ENCODE measurements at places on chromosomes 5 and 9. TPM values are rescaled to one million over a fixed set of nuclear protein-coding genes. Genes with fewer than 3 reads are reported as not detected.

The RNF208 gene
- total RNA-seq: 1.1 TPM

The FOXD4 gene
- total RNA-seq: 0.16 TPM

The OTP gene
- total RNA-seq: not detected

The GALNT12 gene
- 11.5 TPM for total RNA-seq

GRCh38 chr9:437066-437465 lies 222.4 kb downstream of the DOCK8 start:
- no peak for DNase-seq

GRCh38 chr5:175809531-175810121 lies 61.8 kb upstream of the CPLX2 start:
- DNase-seq: no peak

DNA sequence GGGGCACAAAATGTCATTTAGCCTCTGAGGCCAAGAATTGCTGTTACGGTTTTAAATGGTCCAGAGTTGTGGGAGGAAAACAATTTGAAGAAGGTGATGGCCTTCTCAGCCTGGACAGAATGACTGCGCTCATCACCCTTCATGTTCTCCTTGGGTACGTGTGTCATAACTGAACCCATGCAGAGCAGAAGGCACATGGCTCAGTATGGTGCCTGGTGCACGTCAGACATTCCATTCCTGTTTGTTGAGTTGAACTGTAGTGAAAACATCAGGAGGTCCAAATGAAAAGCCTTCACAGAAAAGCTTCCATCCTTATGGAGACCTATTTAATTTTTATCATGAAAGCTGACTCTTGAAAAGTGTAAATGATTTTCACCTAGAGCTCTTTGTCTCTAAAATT lies 133.2 kb downstream of the CFAP90 start:
- DNase-seq: no peak

- DNase-seq: no peak
Observed at GRCh38 chr9:84975926-84976325, 306.4 kb downstream of the NTRK2 start.

GRCh38 chr5:124980163-124980941 lies 233.9 kb upstream of the ZNF608 start:
- no peak for DNase-seq

- DNase-seq: no peak
Observed at GRCh38 chr5:51652980-51653379, 269.7 kb downstream of the ISL1 start.

DNA sequence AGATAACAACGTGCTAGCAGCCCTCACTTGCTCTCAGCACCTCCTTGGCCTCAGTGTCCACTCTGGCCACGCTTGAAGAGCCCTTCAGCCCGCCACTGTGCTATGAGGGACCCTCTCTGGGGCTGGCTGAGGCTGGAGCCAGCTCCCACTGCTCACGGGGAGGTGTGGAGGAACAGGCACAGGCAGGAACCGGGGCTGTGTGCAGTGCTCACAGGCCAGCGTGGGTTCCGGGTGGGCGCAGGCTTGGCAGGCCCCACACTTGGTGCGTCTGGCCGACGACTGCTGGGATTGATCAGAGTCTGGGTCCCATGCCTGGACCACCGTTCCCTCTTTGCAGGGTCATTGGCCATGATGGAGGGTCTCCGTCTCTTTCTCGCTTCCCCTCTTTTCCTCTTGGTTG lies 194.3 kb upstream of the GRAMD2B start:
- no peak for DNase-seq

DNA sequence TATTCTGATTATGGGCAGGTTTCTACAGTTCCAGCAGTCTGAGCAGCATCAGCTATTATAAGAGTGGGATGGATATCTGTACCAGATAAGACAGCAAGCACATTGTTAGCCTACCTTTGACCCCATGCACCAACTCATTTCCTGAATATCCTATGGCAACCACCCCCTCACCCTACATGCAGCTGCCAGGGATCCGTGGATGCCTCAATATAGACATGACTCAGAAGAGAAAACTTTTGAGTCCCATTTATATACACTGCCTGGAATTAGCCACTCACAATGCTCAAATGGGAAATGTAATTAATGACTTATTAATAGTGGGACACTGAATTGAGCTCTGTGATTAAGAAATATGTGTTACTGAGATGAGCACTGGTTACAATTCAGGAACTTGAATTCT lies 124.4 kb downstream of the SSBP2 start:
- no peak for DNase-seq

DNA sequence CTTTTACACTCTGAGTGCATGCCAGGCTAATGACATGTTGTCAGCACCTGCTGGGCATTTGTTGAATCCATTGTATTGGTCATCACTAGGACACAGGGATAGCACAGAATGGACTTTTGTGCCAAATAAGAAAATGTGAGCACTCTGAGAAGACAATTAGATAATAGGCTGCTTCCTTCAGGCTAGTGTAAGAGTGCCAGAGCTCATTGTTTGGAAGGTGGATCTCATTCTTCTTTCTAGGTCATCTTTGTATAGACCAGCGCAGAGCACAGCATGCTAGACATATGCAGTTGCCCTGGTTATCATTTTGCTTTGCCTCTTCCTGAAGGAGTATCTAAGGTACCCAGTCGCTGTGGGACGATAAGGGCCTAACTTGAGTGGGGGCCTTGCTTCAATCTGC lies 493.4 kb upstream of the COX7C start:
- DNase-seq: no peak

DNA sequence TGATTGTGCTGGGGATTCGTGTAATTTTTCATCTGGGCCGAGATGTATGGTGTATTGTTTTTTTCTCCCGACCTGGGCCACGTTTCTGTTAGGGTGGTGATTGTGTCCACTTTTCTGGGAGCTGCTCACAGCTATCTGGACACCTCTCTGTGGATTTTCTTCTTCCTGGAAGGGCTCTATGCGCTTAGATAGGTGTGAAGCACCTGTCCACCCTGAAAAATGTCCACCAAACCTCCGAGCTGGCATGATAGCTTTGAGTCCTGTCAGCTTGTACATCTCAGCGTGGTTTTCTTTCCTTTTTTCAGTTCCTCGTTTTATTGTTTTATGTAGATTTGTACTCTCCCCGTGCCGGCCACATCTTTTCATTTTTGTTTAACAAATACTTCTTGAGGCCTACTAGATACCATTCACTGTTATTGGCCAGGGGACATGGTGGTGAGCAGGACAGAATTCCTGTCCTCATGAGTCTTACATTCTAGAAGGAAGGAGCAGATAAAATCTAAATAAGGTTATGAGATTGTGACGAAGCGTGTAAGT lies 1.1 kb downstream of the UGCG start:
- DNase-seq: no peak

DNA sequence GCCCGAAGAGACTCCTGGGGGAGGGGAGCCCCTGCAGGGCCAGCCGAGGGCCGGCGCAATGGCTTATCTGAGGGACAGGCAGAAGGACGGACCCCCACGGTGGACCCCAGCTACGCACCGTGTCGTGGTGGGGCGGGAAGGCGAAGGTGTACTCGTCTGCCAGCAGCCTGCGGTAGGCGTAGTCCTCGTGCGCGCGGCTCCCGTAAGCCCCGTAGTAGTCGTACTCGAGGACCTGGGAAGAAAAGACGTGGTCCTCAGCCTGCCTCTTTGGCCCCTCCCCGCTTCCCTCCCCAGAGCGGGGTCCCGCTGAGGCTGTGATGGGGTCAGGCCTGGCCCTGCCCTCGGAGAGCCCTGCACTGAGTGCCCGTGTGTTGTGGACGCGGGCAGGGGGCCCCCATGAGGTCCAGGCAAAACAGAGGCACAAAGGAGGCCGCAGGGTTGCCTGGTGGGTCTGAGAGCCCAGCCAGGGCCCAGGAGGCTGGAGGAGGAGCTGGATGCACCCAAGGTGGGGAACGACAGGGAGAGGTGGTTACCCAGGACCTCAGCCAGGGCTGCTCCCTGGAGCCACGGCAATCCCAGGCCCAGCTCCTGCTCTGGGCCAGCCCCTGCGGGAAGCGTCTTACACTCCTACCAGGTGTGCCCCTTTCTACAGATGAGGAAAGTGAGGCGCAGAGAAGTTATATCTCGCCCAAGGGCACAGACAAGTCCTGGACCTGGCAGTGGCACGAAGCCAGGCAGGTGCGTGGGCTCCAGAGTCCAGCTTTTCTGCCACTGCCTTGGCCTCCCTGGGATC lies 35.2 kb downstream of the SARDH start:
- peak; percentile 56 for DNase-seq

- DNase-seq: no peak
Observed at GRCh38 chr5:36236801-36237200, 4.9 kb downstream of the NADK2 start.

- DNase-seq: no peak
Observed at GRCh38 chr5:110343616-110344015, 382.9 kb downstream of the TMEM232 start.

- DNase-seq: no peak
Observed at GRCh38 chr9:121353241-121354061, 16.6 kb downstream of the STOM start.

DNA sequence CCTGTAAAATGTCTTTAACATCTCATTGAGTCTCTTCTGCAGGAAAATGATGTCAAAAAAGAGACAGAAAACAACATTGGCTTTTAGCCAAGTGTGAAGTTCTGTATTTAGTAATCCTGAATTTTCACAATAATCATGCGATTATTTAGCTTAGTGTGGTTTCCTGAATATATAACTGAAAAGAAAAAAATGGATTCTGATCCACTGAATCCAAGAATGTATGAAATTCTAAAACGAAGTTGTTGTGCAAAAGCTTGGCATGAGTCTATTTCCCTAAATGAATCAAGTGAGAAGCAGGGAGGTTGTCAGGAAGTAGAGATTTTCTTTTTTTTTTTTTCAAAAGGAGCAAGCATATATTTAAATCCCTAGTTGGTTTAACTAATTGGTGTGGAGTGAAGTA lies 145.9 kb upstream of the CDH6 start:
- DNase-seq: no peak

- no peak for DNase-seq
Observed at GRCh38 chr5:5588887-5589826, 166.7 kb downstream of the ICE1 start.

DNA sequence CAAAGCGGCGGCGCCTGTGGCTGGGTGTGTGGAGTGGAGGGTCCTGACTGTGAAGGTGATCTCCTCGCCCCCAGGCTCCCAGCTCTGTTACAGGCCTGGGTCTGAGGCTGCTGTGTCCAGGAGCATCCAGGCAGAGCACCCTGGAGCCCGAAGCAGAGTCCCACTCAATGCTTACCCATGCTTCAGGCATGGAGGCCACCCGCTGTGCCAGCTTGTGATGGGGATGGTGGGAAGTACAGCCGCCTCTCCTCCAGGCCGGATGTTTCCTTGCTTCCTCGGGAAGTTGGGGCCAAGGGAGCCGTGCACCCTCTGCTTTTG lies 255.9 kb upstream of the IRX1 start:
- DNase-seq: peak; percentile 25

Data from sigmoid colon (tissue), 7 donors.